ENCODE measurements at places on chromosomes 1 and 21. TPM values are rescaled to one million over a fixed set of nuclear protein-coding genes. Genes with fewer than 3 reads are reported as not detected.

The LDLRAD1 gene
- total RNA-seq, result not detected

The SLC44A5 gene
- not detected for total RNA-seq

The FBLIM1 gene
- total RNA-seq, result not detected

The TEX38 gene
- total RNA-seq, result 0.34 TPM

The CFAP57 gene
- total RNA-seq, result 0.07 TPM

The TMPRSS3 gene
- total RNA-seq, result 5.8 TPM

The IGSF3 gene
- total RNA-seq, result 0.83 TPM

The HSPB7 gene
- not detected for total RNA-seq

The PODN gene
- total RNA-seq, result not detected

The LCE1C gene
- not detected for total RNA-seq

The B3GALNT2 gene
- 9.1 TPM for total RNA-seq

The SIM2 gene
- total RNA-seq, result 0.22 TPM

The ADAMTSL4 gene
- 0.95 TPM for total RNA-seq

The BTF3L4 gene
- total RNA-seq, result 34.5 TPM

The GABPA gene
- 29.5 TPM for total RNA-seq

The LIN9 gene
- 11.0 TPM for total RNA-seq

The TRAF5 gene
- 58.8 TPM for total RNA-seq

The GABRD gene
- total RNA-seq, result not detected

The TRIM45 gene
- 0.25 TPM for total RNA-seq

The CADM3 gene
- total RNA-seq, result not detected

The PLA2G2C gene
- total RNA-seq, result 1.0 TPM
